Esophagus muscularis mucosa (tissue), 4 donors: ENCODE measurements at places on chromosomes 5 and 9. TPM values are rescaled to one million over a fixed set of nuclear protein-coding genes. Genes with fewer than 3 reads are reported as not detected.

GRCh38 chr5:131986161-131986912, 25.1 kb downstream of the ACSL6 start:
- H3K36me3 ChIP-seq, result no peaks in the 10 kb centered on the region
- no peaks in the 10 kb centered on the region for H3K27me3 ChIP-seq
- no peaks in the 10 kb centered on the region for H3K4me1 ChIP-seq
- H3K27ac ChIP-seq, result no peak overlapping the region
- no peak for DNase-seq

DNA sequence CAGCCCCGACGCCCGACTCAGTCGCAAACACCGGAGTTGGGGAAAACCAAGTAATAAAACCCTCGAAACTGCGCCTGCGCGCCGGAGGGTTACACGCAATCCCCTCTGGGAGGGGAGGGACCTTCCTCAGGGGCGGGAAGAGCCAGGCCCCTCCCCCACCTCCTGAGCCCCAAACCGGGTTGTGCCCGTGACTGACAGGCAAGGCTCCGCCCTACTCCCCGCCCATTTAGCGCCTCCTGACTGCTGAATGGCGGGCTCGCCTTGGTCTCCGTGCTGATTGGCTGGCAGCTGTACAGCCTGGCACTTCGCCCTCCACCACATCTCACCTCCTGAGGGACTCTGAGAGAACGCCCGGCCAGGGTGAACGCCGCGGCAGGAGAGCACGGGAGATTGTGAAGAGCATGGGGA, at the start of gene PRDM9:
Gene PRDM9 (plus strand): TSS at position 332 of the 408 bp plus-strand sequence. CDS start 1,425 bp downstream, outside the sequence.
- DNase-seq, result no peak
- H3K27me3 ChIP-seq, result no peaks in the 10 kb centered on the region
- H3K4me1 ChIP-seq, result no peaks in the 10 kb centered on the region
- H3K4me3 ChIP-seq, result peak within 1 kb of the TSS; percentile 18

Gene APBB3
- total RNA-seq, result 11.4 TPM

GRCh38 chr9:119375892-119376291, 6.7 kb upstream of the BRINP1 start:
- DNase-seq, result peak; percentile 78
- H3K4me3 ChIP-seq, result no peak overlapping the region
- no peaks in the 10 kb centered on the region for H3K4me1 ChIP-seq
- no peaks in the 10 kb centered on the region for H3K36me3 ChIP-seq
- no peak overlapping the region for H3K27ac ChIP-seq
- no peaks in the 10 kb centered on the region for H3K27me3 ChIP-seq

GRCh38 chr5:80926979-80927656, 33.0 kb upstream of the RASGRF2 start:
- H3K36me3 ChIP-seq, result no peaks in the 10 kb centered on the region
- H3K27me3 ChIP-seq, result no peaks in the 10 kb centered on the region
- H3K4me1 ChIP-seq, result no peaks in the 10 kb centered on the region
- no peak overlapping the region for H3K4me3 ChIP-seq
- H3K27ac ChIP-seq, result no peak overlapping the region

GRCh38 chr5:124179819-124180218, 566.6 kb downstream of the ZNF608 start:
- H3K4me3 ChIP-seq, result no peak overlapping the region
- peaks cover 9% of the 10 kb centered on the region for H3K4me1 ChIP-seq
- no peak overlapping the region for H3K27ac ChIP-seq
- no peak for DNase-seq
- H3K27me3 ChIP-seq, result no peaks in the 10 kb centered on the region

GRCh38 chr5:44875661-44876605, 67.2 kb downstream of the MRPS30 start:
- H3K4me3 ChIP-seq, result no peak overlapping the region
- no peak for DNase-seq
- no peaks in the 10 kb centered on the region for H3K36me3 ChIP-seq
- H3K27ac ChIP-seq, result no peak overlapping the region
- no peaks in the 10 kb centered on the region for H3K4me1 ChIP-seq

GRCh38 chr5:142754031-142754430, 16.1 kb upstream of the ARHGAP26 start:
- peaks cover 67% of the 10 kb centered on the region for H3K4me1 ChIP-seq
- no peaks in the 10 kb centered on the region for H3K27me3 ChIP-seq
- no peaks in the 10 kb centered on the region for H3K36me3 ChIP-seq
- no peak for DNase-seq
- no peak overlapping the region for H3K4me3 ChIP-seq

- no peak for DNase-seq
- H3K27me3 ChIP-seq, result no peaks in the 10 kb centered on the region
- no peak overlapping the region for H3K27ac ChIP-seq
- H3K4me1 ChIP-seq, result no peaks in the 10 kb centered on the region
Observed at GRCh38 chr9:37155601-37156000, 35.2 kb downstream of the ZCCHC7 start.

- H3K4me3 ChIP-seq, result no peak overlapping the region
- H3K36me3 ChIP-seq, result no peaks in the 10 kb centered on the region
- no peaks in the 10 kb centered on the region for H3K4me1 ChIP-seq
- H3K27me3 ChIP-seq, result no peaks in the 10 kb centered on the region
Observed at GRCh38 chr9:30584559-30584958, 1799.9 kb upstream of the ACO1 start.

Gene RASGEF1C
- 2.5 TPM for total RNA-seq

DNA sequence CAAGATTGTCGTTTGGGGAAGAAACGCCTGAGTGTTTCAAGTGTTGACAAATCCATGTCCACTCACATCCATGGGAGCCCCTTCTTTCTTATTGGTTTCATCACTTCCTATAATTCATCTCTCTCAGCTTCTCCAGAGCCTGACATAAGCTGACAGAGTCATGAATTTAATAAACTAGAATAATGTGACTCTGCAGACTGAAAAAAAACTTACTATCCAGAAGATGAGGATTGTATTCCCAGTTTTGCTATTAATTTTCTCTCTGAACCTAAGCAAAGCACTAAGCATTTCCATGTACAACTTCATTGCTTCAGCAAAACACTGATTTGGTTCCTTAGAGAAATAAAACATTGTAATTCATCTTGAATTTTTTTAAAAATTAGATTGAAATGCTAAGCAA, 691.8 kb downstream of the MTRR start:
- H3K27ac ChIP-seq, result no peak overlapping the region
- no peaks in the 10 kb centered on the region for H3K36me3 ChIP-seq
- no peaks in the 10 kb centered on the region for H3K27me3 ChIP-seq
- DNase-seq, result no peak

DNA sequence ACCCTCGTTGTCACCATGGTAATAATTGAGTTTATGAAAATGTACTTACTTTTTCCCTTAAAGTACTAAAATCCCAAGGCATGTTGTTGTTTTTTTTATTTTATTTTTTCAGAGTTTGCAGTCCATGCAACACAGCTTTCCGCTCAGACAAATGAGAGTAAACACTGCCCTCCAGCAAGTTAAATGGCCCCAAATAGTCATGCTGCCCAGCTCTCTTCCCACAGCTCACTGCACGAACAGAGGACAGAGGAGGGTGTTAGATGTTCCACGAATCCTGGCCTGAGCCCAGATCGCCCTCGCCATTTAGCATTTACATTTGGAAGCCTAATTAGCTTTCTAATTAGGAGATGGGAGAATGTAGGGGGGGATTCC, 1.9 kb downstream of the NIM1K start:
- DNase-seq, result no peak
- H3K27ac ChIP-seq, result peak overlapping the region; percentile 75
- H3K4me3 ChIP-seq, result peak overlapping the region; percentile 71
